Left ventricle myocardium inferior (tissue), 1 donor: ENCODE measurements at places on chromosomes 1 and 21. TPM values are rescaled to one million over a fixed set of nuclear protein-coding genes. Genes with fewer than 3 reads are reported as not detected.

RNU1-1 gene
- total RNA-seq: 6,072 TPM

LAPTM5 gene
- 18.8 TPM for total RNA-seq

TSSK3 gene
- 2.1 TPM for total RNA-seq

S100A16 gene
- 38.8 TPM for total RNA-seq

TINAGL1 gene
- total RNA-seq: 223 TPM

DNA sequence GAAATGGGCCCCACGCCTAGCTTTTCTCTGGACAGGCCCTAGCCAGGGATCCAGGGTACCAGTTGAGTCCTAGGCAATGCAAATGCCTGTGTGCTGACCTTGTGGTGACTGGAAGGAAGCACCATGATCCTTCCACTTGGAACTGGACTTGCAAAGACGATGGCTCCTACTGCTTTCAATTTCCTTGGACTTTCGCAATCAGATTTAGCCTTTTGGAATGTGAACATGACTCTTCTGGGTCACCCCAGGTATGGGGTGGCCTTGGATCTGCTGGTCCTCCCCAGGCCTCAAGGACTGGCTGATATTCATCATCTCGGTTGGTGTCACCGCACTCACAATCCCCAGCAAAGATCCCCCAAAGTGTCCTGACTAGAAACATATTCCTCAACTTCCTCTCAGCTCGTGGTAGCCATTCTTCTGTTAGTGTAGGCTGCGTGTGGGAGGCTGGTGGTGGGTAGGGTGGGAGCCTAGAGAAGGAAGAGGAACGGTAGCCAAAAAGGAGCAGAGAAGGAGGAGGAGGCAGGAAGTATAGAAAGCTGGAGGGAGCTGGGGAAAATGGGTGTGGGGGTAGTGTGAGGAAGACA, 130.5 kb downstream of the PPIAL4G start:
- no peak for DNase-seq

DNA sequence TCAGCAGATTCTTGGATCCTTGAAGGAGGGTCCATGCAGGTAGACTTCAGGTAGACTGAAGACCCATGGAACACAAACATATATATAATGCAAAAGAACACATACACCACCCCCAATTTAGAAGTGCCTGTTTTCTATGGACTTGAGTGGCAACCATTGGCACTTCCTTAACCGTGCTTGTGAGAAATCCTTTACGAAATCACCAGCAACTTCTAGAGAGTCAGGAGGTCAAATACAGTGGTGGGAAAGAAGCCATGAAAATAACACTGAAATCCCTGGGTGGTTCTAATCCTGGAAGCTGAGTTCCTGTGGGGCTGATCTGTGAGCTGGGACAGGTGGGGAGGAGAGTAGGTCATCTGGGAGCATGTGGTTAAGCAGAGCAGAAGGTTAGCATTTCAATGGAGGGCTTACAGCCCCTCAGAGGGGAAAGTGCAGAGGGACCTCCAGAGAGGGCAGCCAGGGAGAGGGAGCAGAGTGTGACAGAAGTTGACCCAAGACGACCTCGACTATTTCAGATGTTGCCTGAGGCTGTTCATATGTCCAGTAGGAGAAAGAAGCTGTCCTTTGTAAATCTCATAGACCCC, 13.0 kb upstream of the IL10 start:
- no peak for DNase-seq

DNA sequence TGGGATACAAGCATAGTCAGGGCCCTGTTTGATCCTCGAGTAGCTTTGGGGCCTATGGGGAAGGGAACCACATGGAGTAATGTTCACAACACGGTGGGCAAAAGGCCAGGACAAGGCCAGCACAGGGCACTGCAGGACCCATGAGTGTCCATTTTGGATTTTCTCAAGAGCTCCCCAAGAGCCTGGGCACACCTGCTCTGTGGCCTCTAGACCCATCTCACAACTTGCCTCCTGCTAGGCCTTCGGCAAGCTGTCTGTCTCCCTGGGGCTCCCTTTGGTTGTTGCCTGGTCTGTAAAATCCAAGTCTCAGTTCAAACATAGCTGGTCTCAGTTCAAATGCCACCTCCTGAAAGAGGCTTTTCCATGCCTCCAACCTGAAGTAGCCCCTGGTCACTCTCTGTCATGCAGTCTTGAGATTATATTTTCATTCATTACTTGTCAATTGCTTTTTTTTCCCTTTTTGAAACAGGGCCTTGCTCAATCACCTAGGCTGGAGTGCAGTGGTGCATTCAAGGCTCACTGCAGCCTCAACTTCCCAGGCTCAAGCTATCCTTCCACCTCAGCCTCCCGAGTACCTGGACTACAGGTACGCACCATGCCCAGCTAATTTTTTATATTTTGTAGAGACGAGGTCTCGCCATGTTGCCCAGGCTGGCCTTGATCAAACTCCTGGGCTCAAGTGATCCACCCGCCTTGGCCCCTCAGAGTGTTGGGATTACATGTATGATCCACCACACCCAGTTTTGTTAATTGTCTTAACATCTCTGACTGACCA, 107.4 kb downstream of the MATN1 start:
- DNase-seq: no peak

DNA sequence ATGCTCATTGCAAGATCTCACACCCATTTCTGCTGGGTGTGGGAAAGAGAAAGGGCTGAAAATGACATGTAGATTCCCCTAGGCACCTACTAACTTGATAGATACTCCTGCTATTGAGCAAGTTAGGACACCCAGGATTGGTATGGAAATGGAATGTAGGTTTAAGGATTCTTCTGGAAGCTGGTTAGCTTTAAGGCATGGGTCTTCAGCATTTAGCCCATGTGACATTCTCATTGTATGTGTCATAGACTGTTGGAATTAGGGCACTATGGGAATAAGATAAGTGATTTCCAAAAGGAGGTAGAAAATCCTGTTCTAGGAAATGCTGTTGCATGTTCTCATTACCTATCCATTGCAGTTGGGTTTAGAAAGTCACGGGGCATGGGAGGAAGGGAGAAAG, 76.2 kb downstream of the DISC1 start:
- DNase-seq: no peak

- no peak for DNase-seq
Measured at GRCh38 chr21:26115305-26115704, 55.3 kb downstream of the APP start.

GRCh38 chr1:212241957-212242287, 43.3 kb upstream of the PPP2R5A start:
- DNase-seq: no peak

GRCh38 chr1:79547514-79547913, 541.0 kb upstream of the ADGRL4 start:
- DNase-seq: no peak

GRCh38 chr1:211695135-211695816, 19.9 kb upstream of the NEK2 start:
- no peak for DNase-seq

DNA sequence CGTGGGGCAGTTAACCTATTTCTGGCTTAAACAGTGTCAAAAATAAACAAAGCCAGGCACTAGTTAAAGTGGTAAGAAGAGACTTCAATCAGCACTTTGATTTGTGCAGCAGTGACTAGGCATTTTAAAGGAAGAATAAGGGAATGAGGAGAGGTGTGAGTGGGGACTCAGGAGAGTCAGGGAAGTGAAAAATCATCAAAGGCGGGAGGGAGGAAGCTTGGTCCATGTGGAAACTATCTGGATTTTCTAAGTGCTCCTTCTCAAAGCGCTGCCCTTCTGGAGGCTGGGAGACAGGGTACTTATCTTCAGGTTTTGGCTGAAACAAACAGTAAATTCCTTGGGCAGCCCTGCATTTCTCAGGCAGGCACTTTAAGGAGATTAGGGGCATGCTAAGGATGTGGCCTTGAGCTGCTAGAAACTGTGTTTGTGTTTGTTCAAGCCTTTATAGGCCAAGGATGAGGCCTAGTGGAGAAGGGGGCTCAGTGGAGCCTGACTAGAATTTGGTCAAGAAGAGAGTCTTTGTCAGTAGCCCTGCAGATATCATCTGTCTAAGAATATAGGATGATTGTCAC, 486.5 kb downstream of the SIPA1L2 start:
- DNase-seq: no peak

- peak; percentile 50 for DNase-seq
Measured at GRCh38 chr1:183576537-183576936, 13.7 kb downstream of the NCF2 start.

- no peak for DNase-seq
Measured at GRCh38 chr1:173408886-173409285, 68.2 kb upstream of the PRDX6 start.

DNA sequence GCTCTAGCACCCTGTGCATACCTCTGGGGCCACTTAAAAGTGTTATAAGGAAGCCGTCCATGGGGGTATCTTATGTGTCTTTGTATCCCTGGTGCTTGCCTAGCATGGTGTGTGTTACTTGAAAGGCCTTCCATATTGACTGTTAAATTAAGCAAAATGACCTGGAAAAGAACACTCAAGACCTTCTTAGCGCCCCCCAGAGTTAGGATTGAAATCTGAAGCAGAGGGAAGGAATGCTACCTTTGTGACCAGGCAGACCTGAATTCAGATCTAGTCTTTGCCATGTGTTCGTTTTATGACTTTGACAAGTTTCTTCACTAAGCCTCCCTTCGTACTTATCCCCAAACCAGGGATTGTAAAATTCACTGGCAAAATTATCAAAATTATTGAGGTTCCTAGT, 59.9 kb downstream of the SLC22A15 start:
- DNase-seq: no peak
